ENCODE measurements at places on chromosomes 11 and 22.
A peak's percentile ranks its signal among the peaks of the same experiment; 100 is the strongest.

DNA sequence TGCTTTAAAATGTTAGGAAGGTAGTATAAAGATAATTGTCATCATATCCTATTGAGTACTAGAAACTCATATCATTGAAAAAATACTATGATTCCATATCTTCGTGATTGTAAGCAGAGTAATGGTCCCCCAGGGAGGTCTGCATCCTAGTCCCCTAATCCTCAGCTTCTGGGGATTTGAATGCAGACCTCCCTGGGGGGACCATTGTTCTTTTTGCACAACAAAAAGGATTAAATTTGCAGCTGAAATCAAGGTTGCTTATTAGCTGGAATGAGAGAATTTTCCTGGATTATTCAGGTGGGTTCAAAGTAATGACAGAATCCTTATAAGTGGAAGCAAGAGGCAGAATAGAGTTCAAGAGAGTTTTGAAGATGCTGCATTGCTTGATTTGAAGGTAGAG, 26.1 kb upstream of the MS4A6A start:
- H3K36me3 ChIP-seq, result no peaks in the 10 kb centered on the region
- no peaks in the 10 kb centered on the region for H3K4me1 ChIP-seq
- no peak overlapping the region for H3K27ac ChIP-seq
- H3K4me3 ChIP-seq, result no peak overlapping the region
- H3K27me3 ChIP-seq, result peaks cover 19% of the 10 kb centered on the region
- no peak for DNase-seq

DNA sequence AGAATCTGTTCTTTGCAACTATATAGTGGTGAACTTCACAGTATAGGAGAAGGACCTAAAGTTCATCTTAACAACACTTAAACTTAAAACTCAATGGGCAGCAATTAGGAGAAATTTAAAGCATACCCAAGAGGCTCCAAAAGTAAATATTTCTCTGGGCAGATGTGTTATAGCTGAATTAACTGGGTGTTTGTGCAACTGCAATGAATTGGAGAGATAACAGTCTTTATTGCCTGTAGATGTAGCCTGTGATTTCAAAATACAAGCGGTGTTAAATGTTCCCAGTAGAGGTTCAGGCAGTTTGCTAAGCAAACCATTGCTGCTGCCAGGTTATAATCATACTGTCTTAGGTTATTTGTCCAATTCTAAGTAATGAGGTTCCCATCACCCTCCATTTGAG, 294.1 kb upstream of the MTNR1B start:
- no peak overlapping the region for H3K27ac ChIP-seq
- no peaks in the 10 kb centered on the region for H3K36me3 ChIP-seq

DNA sequence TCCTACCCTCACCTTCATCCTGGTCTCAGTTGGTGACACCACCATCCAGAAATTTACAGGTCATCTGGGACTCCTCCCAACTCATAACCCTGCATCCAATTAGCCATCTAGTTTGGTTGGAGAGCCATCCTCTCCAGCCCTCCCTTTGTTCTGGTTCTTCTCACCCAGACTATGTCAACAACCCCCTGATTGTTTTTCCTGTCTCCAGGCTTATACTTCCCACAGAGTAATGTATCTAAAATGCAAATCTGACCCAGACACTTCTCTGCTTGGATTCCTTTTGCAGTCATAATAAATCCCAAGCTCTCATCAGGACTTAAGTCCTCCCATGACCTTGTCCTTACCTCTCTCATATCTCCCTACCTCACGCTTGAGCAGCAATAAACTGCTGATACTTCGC, 3.0 kb downstream of the TTC12 start:
- peak overlapping the region; percentile 1 for H3K27ac ChIP-seq
- no peaks in the 10 kb centered on the region for H3K27me3 ChIP-seq
- no peak for DNase-seq
- H3K4me3 ChIP-seq, result no peak overlapping the region
- H3K4me1 ChIP-seq, result peaks cover 41% of the 10 kb centered on the region

GRCh38 chr11:106426696-106427095, 349.2 kb downstream of the AASDHPPT start:
- no peak overlapping the region for H3K27ac ChIP-seq
- no peak for DNase-seq
- H3K4me3 ChIP-seq, result no peak overlapping the region

- H3K4me3 ChIP-seq, result no peak overlapping the region
- no peak overlapping the region for H3K27ac ChIP-seq
- no peaks in the 10 kb centered on the region for H3K36me3 ChIP-seq
- no peaks in the 10 kb centered on the region for H3K4me1 ChIP-seq
- peaks cover 63% of the 10 kb centered on the region for H3K27me3 ChIP-seq
These were observed 80.1 kb upstream of the PRODH start for GRCh38 chr22:19016081-19016766.

GRCh38 chr22:49775191-49775866, 52.3 kb downstream of the BRD1 start:
- peaks cover 5% of the 10 kb centered on the region for H3K4me1 ChIP-seq
- H3K27me3 ChIP-seq, result no peaks in the 10 kb centered on the region
- no peak overlapping the region for H3K4me3 ChIP-seq
- no peak overlapping the region for H3K27ac ChIP-seq

DNA sequence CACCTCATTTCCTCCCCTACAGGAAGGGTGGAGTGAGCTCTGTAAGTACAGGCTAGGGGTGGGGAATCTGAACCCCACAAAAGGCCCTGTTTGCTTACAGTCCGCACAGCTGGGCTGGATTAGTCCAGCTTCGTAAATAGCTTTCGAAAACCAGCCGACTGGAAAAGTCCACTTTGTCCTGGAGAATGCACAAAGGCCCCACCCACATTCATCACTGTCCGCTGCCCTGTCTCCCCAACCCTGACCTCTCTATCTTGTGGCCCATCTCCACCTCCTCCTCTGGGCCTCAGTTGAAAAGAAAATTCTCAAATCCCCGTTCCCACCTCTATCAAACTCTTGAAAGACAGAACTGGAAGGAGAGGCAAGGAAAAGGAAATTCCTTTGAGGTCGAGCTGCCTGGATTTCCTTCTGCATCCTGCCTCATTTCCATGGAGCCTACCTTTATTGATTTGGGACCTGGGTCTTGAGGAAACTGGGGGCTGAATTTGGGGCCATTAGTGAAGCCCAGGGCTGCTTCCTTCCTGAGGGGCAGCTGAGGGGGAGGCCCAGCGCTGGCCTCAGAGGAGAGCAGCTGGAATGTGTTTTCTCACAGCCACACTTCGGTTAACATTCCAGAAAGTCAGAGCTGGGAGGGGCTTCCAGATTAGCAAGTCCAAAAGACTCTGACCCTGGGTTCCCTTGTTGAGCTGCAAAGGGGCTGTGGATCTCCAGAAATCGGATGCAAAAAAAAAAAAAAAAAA, 147.6 kb downstream of the FBXO7 start:
- peaks cover under 1% of the 10 kb centered on the region for H3K27me3 ChIP-seq
- no peak for DNase-seq
- no peaks in the 10 kb centered on the region for H3K4me1 ChIP-seq
- no peaks in the 10 kb centered on the region for H3K36me3 ChIP-seq
- no peak overlapping the region for H3K27ac ChIP-seq

- no peaks in the 10 kb centered on the region for H3K27me3 ChIP-seq
- no peak overlapping the region for H3K27ac ChIP-seq
- no peaks in the 10 kb centered on the region for H3K36me3 ChIP-seq
- no peak overlapping the region for H3K4me3 ChIP-seq
These were observed 29.8 kb upstream of the ASPHD2 start for GRCh38 chr22:26399289-26399688.

DNA sequence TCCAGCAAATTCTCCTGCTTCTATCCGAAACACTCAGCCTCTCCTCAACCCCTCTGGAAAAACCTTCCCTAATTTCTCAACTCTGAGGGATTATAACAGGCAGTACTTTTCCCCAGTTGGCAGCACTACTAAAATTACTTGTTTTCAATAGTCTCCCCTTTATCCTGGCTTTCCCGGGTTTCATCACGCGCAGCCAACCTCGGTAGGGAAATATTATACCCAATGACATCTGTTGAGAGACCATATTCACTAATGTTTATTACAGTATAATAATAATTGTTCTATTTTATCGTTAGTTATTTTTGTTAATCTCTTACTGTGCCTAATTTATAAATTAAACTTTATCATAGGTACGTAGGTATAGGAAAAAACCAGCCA, 330 bp upstream of the POLD3 start:
- H3K4me1 ChIP-seq, result peaks cover 29% of the 10 kb centered on the region
- H3K4me3 ChIP-seq, result peak overlapping the region; percentile 95
- no peak for DNase-seq
- peaks cover 14% of the 10 kb centered on the region for H3K36me3 ChIP-seq
- H3K27me3 ChIP-seq, result no peaks in the 10 kb centered on the region

- DNase-seq, result no peak
- H3K4me3 ChIP-seq, result peak overlapping the region; percentile 52
- H3K36me3 ChIP-seq, result peaks cover 11% of the 10 kb centered on the region
- peaks cover 83% of the 10 kb centered on the region for H3K4me1 ChIP-seq
- H3K27me3 ChIP-seq, result no peaks in the 10 kb centered on the region
These were observed 96.1 kb downstream of the MAML2 start for GRCh38 chr11:96246718-96247552.

DNA sequence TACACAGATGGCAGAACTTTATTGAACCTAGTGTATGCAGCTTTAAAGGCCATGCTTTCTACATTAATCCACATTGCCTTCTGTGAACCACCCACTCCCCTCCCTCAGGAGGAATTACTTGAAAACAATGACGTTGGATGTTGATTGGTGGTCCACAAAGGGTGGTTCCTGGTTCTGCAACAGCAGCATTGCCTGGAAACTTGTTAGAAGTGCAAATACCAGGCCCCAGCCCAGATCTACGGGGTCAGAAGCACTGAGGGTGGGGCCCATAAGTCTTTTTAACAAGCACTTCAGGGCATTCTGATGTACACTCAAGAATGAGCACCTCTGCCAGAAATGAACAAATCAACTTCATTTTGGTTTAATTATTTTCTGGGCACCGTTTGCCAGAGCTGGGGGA, 91.0 kb downstream of the ISX start:
- H3K36me3 ChIP-seq, result no peaks in the 10 kb centered on the region
- H3K4me1 ChIP-seq, result no peaks in the 10 kb centered on the region
- no peak overlapping the region for H3K27ac ChIP-seq
- peaks cover 39% of the 10 kb centered on the region for H3K27me3 ChIP-seq

DNA sequence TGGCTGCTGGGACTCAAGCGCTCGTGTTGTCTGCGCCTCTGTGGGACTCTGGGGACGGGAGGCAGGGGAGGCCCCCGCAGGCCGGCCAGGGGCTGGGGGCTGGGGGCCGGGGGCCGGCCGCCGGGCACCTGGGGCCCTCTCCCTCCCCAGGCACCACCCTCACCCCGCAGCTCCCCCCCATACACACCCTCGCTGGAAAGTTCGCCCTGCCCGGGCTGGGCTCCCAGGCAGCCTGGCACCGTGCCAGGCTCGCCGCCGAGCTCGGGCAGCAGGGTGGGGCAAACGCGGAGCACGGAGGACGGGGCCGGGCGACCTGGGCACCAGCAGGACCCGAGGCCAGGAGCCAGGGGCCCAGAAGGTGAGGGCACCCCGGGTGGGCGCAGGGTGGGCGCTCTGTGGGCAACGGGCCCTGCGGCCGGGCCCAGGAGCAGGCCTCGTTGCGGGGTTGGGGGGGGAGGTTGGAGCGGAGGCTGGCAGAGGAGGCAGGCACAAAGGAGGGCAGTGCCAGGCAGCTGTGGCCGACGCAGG, 76.7 kb upstream of the WNT7B start:
- peak overlapping the region; percentile 98 for H3K27ac ChIP-seq
- DNase-seq, result peak; percentile 46
- H3K27me3 ChIP-seq, result no peaks in the 10 kb centered on the region
- peaks cover 17% of the 10 kb centered on the region for H3K4me1 ChIP-seq
- no peaks in the 10 kb centered on the region for H3K36me3 ChIP-seq
- peak overlapping the region; percentile 95 for H3K4me3 ChIP-seq

- H3K27ac ChIP-seq, result peak overlapping the region; percentile 90
- peaks cover 3% of the 10 kb centered on the region for H3K36me3 ChIP-seq
- H3K27me3 ChIP-seq, result no peaks in the 10 kb centered on the region
- DNase-seq, result peak; percentile 66
- peak overlapping the region; percentile 94 for H3K4me3 ChIP-seq
These were observed 450 bp downstream of the ZBTB44 start for GRCh38 chr11:130314184-130314749.

DNA sequence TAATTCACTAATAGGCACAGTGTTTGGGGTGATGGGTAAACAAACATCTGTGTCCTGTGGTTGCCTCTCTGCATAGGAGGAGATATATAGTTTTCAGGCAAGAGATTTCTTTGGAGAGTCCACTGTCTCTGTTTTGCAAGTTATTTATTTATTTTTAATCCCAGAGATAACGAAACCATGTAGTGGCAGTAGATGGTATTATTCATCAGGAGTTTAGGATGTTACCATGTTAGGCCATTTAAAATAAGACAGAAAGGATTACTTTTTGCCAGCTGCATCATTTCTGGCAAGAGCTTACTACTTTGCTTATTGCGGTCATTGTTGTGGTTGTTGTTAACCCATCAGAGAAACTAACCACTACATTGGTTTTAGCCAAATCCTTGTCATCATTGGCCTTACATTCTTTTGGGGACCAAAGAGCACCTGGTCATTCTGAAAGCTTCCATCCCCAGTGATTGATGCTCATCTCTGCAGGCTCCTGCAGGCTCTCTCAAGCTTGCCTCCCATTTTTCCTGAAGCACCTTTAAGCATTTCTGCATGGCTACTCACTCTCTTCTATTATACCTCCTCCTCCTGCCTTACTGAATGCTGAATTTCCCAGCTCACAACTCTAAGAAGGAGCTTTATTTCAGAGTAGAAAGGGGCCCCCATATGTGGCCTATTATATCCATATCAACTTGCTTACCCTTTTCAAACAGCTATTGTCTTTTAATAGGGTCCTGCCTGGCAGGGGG, 84.4 kb downstream of the CSTPP1 start:
- no peaks in the 10 kb centered on the region for H3K27me3 ChIP-seq
- H3K27ac ChIP-seq, result no peak overlapping the region
- peaks cover 4% of the 10 kb centered on the region for H3K36me3 ChIP-seq
- no peaks in the 10 kb centered on the region for H3K4me1 ChIP-seq
- DNase-seq, result no peak

- H3K27me3 ChIP-seq, result no peaks in the 10 kb centered on the region
- no peak overlapping the region for H3K4me3 ChIP-seq
- H3K27ac ChIP-seq, result no peak overlapping the region
- peaks cover 4% of the 10 kb centered on the region for H3K36me3 ChIP-seq
- no peaks in the 10 kb centered on the region for H3K4me1 ChIP-seq
These were observed 13.3 kb downstream of the PARVA start for GRCh38 chr11:12390687-12391110.

- H3K4me1 ChIP-seq, result no peaks in the 10 kb centered on the region
- no peaks in the 10 kb centered on the region for H3K36me3 ChIP-seq
- H3K27me3 ChIP-seq, result peaks cover 14% of the 10 kb centered on the region
- no peak for DNase-seq
- no peak overlapping the region for H3K4me3 ChIP-seq
- H3K27ac ChIP-seq, result no peak overlapping the region
These were observed 30.0 kb downstream of the NNMT start for GRCh38 chr11:114326151-114326550.
